Kidney (tissue), 22 donors: ENCODE measurements at places on chromosomes 2 and 18.

DNA sequence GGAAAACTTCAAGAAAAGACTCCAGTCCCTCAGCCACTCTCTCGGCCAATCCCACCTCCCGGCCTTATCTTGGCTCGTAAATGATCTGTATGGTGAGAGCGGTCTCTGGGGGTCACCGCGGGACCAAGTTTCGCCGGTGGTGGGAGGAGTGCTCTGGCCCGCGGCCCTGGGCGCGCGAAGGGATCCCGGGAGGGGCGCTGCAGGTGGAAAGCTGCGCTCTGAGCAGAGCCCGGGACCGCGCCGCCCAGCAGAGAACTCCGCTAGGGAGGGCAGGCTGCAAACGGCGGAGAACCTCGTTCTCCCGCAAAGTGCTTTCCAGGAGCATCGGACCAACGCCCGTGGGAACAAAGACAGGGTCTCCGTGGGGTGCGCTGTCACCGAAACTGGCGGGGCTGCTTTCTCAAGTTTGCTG, 622 bp downstream of the LRP2 start:
- peak; percentile 68 for DNase-seq

DNA sequence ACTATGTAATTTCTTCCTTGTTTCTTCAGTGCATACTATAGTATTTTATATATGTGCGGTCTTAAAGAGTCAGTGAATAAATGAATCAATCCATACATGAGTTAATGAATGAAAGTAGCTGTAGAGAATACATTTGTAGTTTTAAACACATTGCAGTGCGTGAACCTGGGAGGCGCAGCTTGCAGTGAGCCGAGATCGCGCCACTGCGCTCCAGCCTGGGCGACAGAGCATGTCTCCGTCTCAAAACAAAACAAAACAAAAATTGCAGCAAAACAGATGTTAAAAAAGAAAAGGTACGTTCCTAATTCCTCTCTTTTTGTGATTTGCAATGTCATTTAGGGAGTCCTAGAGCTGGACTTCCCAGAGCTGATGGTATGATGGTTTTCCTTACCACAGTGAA, 1144.8 kb upstream of the FANCL start:
- no peak for DNase-seq

DNA sequence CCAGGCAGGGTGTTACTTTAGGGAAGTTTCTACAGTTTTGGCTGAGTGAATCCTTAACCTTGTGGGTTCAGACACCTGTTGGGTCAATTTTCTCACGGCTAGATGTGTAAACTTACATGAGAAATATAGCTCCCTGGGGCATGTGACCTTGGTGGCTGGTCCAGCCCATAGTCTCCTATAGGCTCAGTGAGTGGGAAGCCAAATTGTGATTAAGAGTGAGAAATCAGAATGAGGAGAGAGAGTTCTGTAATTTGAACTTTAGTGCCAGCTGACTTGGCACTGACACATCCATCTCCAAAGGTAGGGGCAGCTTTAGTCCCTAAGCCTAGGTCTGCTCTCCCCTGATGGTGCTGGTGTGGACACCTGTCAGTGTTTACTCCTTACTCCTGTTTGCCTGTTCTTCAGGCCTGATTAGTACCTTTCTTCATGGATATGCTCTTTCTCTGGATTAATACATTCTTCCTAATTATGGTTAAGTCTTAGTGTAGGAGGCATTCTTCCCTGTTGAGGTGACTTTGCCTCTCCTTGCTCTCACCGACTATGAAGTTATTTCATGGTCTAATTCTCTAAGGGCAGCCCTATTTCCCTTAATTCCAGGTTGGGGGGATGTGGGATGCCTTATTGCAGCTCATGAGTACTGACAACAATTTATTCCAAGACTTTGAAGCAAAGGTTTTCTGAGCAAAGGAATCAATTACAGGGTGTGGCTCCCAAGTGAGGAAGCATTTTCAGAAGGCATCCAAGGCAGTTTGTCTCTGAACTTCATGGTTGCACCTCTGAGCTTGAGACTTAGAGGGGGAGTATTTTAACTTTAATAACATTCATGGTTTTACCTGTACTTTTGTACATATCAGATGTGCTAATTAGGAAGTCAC, 177.3 kb downstream of the DYSF start:
- DNase-seq: no peak

GRCh38 chr18:36828157-36828629, 609 bp downstream of the TPGS2 start:
- peak; percentile 58 for DNase-seq

- DNase-seq: peak; percentile 32
Observed at GRCh38 chr2:9408641-9409151, 14.6 kb downstream of the ITGB1BP1 start.

DNA sequence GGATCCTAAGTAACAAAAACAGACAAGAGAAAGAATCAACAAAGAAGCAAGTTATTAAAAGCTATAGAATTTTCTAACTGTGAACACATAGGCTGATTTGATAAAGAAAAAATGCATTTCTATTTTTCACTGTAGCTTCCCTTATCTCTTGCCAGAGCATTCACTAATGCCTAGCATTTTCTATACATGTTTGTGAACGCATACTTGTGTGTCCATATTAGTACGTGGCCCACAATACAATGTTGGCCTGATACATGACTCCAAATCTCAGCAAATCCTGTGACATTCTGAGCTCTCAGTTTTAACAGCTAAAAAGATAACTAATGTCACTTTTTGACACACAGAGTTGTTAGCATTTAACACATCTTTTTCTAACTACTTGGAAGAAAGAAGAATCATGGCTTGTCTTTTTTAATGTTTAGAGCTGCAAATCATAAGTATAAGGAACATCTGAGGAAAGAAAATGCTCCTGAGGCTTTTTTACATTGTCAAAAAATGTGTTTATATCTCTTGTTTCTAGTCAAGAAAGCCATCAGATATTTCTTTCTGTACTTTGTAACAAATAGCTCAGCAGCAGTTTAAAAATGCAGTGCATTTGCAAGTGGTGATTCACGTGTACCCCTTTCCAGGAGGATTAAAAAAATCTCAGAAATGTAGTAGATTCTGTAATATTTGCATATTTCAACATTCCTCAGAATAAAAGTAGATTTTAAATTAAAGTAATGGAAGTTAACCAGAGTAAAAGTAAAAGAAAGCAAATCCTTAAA, 1646.8 kb upstream of the TMEFF2 start:
- DNase-seq: no peak

- no peak for DNase-seq
Observed at GRCh38 chr2:159266554-159266953, 19.9 kb downstream of the WDSUB1 start.

DNA sequence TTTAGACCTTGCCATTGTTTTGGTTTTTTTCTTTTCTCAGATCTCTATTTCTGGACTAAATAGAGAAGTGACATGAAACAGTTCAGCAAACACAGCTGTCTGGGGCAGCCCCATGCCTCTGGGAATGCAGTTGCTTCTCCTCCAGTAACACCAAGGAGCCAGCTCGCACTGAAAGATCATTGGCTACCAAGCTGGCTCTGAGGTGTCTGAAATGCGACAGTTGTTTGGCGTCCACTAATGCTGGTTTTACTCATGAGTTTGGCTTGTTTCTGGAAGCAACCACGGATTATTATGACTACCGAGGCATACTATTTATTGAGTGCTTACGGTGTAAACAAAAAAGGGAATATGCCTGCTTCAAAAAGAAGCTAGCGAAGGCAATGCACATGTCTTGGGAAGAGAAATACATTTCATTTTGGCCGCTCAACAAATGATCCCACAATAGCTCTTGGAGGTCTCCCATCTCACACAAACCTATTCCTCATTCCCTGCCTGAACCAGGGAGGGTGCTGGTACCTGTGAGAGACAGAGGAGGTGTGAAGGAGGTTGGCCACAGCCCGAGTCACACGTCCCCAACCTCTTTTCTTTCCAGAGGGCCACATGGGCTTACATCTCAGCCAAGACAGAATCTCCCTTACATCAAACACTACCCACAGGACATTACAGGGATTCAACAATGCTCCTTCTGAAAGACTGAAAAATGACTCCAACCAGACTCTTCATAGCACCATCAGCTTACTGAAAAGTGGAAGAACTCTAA, 37.5 kb upstream of the NEB start:
- no peak for DNase-seq
